Vagina (tissue), 2 donors: ENCODE measurements at places on chromosomes 13 and 19.
A peak's percentile ranks its signal among the peaks of the same experiment; 100 is the strongest.

- DNase-seq: peak; percentile 75
These were observed 2.7 kb upstream of the CEBPA start for GRCh38 chr19:33304760-33305647.

DNA sequence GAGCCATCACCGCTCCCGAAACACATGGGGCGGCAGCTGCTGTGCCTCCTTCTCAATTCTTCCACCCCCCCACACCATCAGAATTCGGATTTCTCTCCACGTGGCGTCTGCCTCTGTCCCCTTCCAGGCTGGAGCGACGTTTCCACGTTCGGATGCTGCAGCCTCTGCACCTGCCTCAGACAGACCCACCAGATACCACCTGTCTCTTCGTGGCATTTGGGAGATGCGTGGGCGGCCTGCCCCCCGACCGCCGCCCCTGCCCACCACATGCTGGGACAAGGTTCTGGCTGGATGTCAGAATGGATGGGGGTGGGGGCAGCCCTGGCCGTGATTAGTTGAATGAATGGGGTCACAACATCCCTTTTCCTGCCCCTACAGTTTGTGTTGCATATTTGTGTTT is 90.0 kb downstream of the SLC7A1 start:
- DNase-seq: no peak

DNA sequence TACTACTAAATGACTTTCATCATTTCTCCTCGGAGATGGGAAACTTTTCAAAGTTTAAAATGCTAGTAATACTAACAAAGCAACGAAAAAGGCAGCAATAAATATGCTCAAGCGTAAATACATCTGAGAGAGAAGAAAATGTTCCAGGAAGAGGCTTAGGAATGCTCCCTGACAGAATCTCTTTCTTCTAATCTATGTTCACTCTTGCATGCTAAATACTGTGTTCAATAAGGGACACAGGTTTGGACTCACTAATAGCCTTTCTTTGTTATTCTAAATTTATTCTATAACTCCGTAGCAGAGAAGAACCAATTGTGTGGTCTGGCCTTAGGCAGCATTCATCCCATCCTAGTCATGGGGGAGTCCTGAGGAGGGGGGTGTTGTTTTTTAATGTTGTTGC is 823.0 kb downstream of the PCDH9 start:
- DNase-seq: no peak

GRCh38 chr13:23622985-23623384 is 52.8 kb downstream of the TNFRSF19 start:
- no peak for DNase-seq

DNA sequence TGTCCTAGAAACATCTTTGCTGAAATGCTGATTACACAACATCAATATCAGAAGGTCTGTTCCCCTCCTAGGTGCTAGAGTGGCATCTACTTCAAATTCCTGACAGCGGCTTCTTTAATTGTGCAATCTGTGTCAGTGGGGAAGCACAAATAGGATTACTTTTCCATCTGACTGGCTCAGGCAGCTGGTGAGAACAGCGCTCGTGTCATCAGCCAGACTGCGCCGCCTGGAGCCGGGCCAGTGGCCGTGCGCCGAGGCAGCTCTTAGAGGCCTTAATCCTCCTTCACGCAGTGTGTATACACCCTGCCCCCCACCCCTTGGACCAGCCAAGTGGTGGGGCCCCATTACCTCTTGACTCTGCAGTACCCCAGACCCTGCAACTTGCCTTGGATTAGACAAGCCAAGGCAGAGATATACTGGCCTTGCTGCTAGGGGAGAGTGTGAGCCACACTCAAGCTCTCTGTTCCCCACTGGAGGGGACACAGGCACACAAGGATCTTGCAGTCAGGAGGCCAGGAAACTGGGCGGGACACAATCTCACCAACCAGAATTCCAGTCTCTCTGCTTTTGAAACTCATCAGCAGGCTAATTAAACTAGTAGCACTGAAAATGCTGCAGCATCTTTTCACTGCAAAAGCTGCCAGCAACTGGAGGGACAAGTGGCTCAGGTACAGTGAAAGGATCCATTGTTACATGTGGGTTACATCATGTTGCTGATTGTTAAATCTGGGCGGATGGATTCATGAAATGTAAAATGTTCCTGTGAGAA is 48.9 kb upstream of the EPHX3 start:
- no peak for DNase-seq

GRCh38 chr19:6664916-6665315 is 5.0 kb downstream of the TNFSF14 start:
- DNase-seq: no peak

- no peak for DNase-seq
These were observed 43.1 kb downstream of the TMEM255B start for GRCh38 chr13:113802090-113802531.
